Umbilical cord (tissue), 2 donors: ENCODE measurements at places on chromosomes 6 and 20. TPM values are rescaled to one million over a fixed set of nuclear protein-coding genes. Genes with fewer than 3 reads are reported as not detected.

- peak; percentile 27 for DNase-seq
Measured at GRCh38 chr6:3819161-3820110, 29.7 kb upstream of the FAM50B start.

Gene MYLK2
- 0.72 TPM for total RNA-seq

DNA sequence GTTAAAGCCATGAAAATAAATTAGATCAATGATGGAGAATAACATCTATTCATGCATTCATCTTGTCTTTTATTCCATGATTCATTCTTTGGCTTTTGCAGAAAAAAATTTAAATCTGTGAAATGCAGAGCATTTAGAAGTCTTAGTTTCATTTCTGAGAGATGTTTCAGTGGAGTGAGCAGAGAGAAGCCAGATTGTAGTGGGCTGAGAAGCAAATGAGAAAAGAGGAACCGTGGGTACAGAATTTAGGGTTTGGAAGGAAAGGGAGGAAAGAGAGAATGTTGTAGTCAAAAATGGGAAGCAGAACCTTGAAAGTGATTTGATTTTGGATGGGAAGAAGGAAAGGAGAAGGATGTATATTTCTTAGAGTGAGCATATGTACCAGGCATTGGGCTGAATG, 260.3 kb upstream of the MAN1A1 start:
- DNase-seq: no peak

Gene PLCB4
- 7.2 TPM for total RNA-seq

Gene NRSN1
- 6.5 TPM for total RNA-seq

- no peak for DNase-seq
Measured at GRCh38 chr20:41091927-41092326, 45.4 kb upstream of the PLCG1 start.

Gene HCRTR2
- total RNA-seq: 1.4 TPM

DNA sequence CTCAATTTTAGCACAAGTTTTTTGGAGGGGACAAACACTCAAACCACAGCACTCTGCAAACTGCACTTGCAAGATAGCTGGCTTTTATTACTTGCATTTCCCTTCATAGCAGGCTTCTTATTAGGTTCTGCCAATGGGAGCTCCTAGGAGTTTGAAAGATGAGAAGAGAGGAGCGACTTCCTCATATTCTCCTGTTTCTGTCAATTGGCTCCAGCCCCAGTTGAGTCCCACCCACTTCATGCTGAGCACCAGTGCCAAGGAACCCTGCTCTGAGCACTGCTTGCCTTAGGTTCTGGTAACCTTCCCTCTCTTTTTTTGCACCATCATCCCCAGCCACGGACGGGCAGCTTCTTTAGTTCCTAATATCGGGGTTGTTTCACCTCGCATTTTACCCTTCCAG, 67.9 kb downstream of the PSMB1 start:
- DNase-seq: peak; percentile 32

- DNase-seq: no peak
Measured at GRCh38 chr6:118801257-118801656, 92.7 kb upstream of the ASF1A start.

Gene TNFRSF6B
- not detected for total RNA-seq

Gene YIPF3
- total RNA-seq: 57.3 TPM

GRCh38 chr20:4266183-4266582, 250.8 kb upstream of the RNF24 start:
- no peak for DNase-seq

GRCh38 chr6:109257494-109257893, 124.8 kb downstream of the CD164 start:
- no peak for DNase-seq

GRCh38 chr6:159720708-159721107, 6.6 kb upstream of the WTAP start:
- DNase-seq: peak; percentile 29

- no peak for DNase-seq
Measured at GRCh38 chr6:52694404-52694803, 23.5 kb downstream of the TMEM14A start.

Gene SNX5
- 118 TPM for total RNA-seq

Gene MOCS3
- total RNA-seq: 10.4 TPM

DNA sequence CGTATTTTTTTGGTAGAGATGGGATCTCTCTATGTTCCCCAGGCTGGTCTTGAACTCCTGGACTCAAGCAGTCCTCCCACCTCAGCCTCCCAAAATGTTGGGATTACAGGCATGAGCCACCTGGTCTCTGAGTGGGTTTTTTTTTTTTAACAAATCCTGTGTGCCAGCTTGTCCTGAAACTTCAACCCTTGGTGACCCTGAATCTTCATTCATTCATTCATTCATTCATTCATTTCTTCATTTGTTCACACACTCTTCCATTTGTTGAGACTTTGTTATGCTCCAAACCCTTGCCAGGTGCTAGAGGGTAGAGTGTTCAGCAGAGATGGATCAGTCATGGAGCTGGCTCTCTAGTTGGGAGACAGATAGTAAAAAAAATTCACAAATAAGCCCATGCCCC, 12.0 kb upstream of the VAPB start:
- no peak for DNase-seq

GRCh38 chr6:107355659-107356058, 103.7 kb downstream of the PDSS2 start:
- DNase-seq: no peak

Gene LTA
- total RNA-seq: not detected

DNA sequence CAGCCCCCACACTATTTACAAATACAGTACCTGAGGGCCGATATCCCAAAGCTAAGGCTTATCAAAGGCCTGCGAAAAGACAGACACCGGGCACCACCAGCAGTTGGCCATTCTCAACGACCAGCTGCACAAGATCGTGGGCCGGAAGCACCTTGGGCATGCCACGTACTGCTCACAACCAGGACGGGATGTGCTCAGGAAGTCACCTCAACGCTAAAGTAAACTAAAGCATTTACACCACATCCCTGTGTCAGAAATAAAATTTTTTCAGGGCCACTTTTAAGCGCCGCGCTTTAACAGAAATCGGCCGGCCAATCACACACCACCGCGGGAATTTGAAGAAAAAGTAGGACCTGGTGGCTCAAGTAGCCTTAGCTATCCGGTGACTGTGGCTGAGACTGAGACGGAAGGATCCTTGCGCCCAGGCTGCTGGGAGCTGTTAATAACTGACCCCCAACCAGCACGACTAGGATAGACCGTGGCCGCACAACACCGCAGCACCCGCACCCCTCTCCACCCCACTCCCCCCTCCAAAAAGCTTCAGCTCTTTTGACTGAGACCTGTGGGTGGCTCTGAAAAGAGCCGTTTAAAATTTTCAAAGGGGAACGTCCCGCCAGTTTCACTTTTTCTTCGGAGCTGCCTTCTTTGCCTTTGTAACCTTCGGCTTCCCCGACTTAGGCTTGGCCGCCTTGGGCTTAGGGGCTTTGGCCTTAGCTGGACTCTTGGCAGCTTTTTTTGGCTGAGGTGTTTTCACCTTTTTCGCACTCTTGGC, 131.2 kb upstream of the BTN3A2 start:
- peak; percentile 77 for DNase-seq

DNA sequence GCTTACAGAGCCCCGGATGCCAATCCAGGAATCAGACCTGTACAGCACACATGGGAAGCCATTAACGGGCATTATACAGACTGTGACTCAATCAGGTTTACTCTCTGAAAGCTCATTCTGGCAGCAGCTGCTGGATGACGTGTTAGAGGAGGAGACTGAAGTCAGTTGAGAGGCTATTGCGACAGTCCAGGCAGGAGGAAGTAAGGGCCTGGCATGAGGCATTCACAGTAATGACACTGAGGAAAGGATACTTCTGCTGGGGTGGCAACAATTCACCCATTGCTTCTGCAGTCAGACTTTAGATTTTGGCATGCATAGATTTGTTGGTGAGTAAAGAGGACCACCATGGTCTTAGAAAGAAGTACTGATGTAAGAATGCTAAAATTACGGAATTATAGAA, 151.0 kb upstream of the HEY2 start:
- peak; percentile 72 for DNase-seq

DNA sequence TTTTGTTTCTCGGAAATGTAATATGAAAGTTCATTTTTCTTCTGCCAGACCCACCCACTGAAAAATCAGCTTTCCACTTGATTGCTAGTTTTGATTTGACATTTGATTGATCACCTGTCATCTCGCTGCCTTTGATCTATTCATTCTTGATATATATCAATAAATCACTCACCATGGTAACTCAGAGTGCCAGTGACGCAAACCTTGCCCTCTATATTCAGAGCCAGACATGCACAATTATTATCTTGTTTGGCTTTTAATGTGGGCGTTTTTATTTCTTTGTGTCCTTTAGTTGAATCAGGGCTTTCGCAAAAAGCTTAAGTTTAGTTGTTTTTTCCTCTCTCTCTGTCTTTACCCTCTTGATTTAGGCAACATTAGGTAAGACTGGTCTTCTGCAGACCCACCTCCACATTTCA, 2.0 kb downstream of the TSHZ2 start:
- no peak for DNase-seq

DNA sequence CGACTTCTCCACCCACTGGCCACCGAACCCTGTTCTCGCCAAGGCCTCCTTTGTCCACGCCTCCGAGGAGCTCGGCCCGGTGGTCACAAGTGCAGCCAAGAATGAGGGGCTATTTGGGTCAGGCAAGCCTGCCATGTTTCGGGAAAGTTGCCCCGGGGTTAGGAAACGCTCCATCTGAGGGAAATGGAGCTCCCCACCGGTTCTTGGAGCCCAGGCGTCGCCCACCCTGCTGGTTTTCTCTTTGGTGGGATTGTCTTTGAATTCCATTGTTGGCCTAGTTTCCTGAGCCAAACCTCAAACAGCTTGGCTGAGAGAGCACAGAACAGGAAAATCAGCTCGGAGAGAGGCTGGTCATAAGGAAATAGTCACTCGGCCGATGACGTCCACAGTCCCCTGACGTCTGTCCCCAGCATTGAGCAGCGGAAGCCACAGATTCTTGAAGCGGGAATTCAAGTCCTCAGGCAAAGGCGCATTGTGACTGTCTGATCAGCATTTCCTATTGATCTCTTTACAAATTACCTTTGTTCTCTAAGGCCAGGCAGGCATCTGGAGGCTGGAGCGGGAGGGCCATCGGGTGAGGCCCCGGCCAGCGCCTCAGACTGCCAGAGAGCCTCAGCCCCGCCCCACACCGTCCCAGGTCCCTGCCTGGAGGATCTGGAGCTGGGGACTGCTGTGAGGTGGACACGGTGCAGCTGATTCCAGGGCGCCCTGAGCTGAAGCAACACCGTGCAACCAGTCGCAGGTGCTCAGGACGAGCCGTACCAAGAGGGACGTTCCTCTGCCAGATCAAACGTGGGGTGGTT, 138.6 kb downstream of the DLL1 start:
- peak; percentile 38 for DNase-seq

Gene PRSS16
- total RNA-seq: not detected

DNA sequence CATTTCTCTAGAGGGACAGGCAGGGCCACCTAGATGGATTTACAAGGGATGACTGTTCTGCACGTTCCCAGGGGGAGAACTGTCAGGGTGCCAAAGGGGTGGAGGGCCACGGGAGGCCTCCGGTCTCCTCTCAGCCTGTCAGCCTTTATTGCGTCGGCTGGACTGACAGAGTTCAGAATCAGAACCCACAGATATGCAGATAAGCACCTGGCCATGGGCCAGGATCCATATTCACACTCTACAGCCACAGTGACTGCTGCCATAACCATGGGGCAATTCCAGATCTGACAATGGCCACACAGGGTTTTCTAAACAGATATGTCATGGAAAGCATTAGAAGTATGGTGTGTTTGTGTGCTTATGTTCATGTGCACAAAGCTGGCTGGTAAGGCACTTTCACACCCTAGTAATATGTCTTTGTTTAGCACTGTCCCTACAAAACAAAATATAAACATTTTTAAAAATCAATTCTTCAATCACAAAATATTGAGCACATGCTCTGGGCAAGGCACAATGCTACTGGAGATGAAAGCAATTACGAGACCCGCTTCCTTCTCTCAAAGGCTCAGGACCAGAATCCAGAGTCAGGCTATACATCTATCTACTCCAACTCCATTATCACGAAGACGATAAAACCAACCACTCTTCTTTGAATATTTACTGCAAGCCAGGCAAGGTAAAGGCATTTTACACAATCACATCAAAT, 29.1 kb downstream of the TRAM2 start:
- no peak for DNase-seq

DNA sequence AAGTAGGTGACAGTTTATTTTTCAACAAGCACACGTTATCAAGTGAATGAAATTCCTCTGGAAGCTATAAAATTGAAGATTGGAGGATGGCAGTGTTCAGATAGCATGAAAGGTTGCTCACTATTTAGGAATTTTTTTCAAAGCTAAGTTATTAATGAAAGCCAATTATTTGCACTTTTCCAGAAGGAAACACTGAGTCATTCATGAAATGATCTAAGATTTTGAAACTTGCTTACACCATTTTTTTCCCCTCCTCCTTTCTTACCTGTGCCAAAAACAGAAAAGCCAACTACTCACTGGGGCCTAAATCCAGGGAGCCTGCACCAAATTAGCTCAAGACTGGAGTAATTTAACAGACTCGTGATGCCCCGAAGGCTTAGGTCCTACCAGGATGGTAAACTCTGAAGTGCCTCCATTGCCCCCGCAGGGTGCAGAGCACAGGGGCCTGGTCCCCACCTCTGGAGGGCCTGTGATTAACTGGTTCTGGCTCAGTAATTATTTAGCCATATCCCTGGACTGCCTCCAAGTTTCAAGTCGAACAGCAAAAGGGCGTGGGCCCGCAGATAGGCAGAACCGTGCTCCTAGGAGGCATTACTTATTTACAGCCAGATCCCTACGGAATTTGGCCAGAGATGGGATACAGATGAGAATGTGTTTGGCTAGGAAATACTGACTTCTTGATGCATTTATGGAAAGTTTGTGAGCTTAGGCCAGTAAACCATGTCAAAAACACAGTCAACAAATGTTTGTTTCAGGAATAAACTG, 28.0 kb upstream of the ZNF217 start:
- DNase-seq: peak; percentile 85
